ENCODE measurements at places on chromosomes 6 and 20.

- DNase-seq = no peak
These were observed 68.8 kb upstream of the TNFAIP3 start for GRCh38 chr6:137798261-137798660.

DNA sequence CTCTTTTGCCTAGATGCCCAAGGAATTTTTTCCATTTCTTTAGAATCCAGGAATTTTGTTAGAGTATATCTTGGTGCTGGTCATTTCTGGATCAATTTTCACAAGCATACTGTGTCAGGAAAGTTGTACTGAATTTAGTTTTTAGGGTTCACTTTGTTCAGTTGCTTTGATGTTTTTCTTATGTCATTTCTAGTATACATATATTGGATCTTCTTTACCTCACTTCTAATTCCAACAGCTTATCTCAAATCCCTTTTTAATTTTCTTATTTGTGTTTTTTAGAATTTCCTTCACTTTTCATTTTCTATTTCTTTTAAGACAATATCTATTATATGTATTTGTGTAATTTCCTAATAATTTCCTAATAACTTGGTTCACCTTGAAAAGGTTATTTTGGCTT, 281.0 kb upstream of the AGPAT4 start:
- DNase-seq = no peak

- peak; percentile 35 for DNase-seq
These were observed 23.6 kb downstream of the LRP11 start for GRCh38 chr6:149840345-149841075.

- DNase-seq = no peak
These were observed 202.5 kb downstream of the TFAP2B start for GRCh38 chr6:51021171-51021570.

- DNase-seq = peak; percentile 78
These were observed 569.6 kb upstream of the GJE1 start for GRCh38 chr6:141562851-141563763.

GRCh38 chr6:1597121-1597744, 12.5 kb upstream of the FOXC1 start:
- no peak for DNase-seq

DNA sequence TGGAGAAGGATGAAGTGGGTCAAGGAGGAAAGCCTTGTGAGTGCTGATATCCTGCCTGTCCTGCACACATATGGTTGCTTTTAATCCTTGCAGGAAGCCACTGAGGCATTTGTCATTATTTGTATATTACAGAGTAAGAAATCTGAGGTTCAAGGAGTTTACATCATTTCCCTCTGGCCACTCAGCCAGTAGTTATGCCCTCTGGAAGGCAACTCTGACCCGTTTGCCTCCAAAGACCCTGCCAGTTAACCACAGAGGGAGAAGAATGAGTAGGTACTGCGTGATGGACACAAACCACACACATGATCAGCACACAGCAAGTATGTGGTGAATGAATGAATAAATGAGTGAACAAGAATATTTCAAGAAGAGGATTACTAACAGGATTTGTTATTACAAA, 7.9 kb upstream of the FAM210B start:
- DNase-seq = no peak

Measured in bone marrow (tissue), 2 donors.